ENCODE measurements at places on chromosomes 2 and 18.

DNA sequence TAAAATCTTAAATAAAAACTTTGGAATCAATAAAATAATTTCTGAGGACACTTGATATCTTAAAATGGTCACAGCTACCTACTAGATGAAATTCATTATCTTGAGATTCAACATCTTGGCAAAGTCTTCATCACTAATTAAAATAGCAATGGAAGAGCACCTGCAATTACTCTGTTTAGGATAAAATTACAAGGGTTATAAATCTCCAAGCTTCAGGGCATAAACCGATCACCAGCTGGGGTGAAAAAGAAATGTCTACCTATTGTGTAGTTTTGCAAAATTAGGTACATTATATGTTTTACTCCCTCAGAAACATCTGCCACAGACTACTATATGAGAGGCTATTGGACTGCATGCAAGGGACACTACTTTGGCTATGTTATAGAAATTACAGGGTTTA is 327.1 kb downstream of the CCDC178 start:
- no peak for DNase-seq

DNA sequence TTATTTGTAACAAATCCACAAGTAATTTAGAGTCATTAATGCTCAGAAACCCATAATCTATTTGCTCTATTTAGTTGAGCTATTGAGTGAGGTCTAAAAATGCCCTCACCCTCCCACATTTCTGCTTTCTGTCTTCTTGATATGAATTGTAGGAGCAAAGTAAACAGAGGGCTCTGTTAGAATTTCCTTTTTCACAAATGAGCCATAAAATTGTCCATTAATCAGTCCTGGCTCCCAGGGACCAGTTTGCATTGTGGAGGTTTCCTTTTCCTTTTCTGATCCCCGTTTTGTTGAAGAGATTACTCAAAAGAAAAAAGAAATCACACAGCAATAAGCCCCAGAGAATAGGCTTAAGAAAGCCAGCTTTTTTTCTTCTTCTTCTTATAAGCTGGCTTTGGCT is 476.7 kb downstream of the EPHA4 start:
- no peak for DNase-seq

- DNase-seq, result no peak
Measured at GRCh38 chr2:54881759-54882158, 158.3 kb downstream of the EML6 start.

GRCh38 chr2:23618794-23619530 is 234.0 kb downstream of the KLHL29 start:
- DNase-seq, result no peak

GRCh38 chr2:177908182-177908581 is 164.4 kb downstream of the PDE11A start:
- no peak for DNase-seq

DNA sequence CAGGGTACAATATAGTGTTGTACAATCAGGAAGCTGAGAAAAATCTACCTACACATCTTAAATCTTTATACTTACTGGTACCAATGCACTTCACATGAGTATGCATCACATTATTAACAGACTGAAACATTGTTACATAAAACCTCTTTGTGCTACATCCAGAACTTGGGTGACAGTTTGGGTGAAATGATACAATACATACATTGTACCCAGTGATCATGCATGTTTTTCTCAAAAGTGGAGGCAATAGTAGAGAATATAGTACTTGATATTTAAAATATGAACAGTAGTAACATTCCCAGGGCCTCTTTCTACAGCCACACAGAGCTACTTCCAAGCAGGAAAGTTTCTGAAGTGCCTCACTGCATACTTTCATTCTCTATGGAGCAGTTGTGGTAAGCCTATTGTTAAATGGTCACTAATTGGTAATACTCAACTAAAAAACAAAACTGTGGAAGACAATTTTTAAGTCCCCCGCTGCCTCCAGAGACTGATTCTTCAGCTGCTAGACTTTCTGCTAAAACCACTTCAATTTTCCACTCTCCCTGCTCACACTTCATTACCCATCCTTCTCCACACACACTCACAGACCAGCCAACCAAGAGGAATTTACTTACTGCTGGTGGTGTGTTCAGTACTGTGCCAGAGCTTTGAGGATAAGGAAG is 22.9 kb upstream of the GRB14 start:
- DNase-seq, result no peak

GRCh38 chr2:177545981-177546585 is 153.5 kb downstream of the AGPS start:
- DNase-seq, result no peak

- DNase-seq, result no peak
Measured at GRCh38 chr18:79356435-79356834, 39.3 kb upstream of the NFATC1 start.

DNA sequence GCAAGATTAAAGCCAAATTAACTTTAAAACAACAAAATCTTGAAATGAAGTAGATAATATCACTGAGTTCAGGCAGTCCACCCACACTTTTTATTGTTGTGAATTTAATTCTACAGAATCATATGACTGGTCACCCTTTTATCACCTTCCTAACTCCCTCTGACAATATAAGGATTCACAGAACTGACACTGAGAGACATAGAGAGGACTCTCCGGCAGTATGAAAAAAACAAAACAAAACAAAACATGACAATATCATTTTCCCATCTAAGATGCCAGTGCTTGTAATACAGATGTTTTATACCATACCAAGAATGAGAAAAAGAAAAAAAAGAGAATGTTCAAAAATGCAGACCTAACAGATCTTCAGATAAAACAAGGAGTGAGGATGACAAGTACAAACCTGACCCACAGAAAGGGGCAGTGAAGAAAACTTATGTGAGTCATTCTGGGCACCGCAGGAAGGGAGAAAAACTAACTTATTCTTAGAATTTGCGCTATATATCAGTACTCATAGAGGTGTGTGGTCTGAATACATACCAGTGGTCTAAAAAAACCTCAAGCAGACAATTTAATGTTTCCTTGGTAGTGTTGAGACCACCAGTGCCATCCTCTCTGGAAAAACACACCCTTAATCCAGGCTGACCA is 136.6 kb downstream of the ZAP70 start:
- peak; percentile 32 for DNase-seq

GRCh38 chr18:49076654-49077166 is 125.9 kb upstream of the SMAD7 start:
- DNase-seq, result no peak

Data from activated CD4-positive, alpha-beta memory T cell treated with anti-CD3 and anti-CD28 coated beads for 36 hours (primary cell).